ENCODE measurements at places on chromosomes 7 and 10.

- DNase-seq, result no peak
Observed at GRCh38 chr7:55237156-55237893, 127.8 kb upstream of the LANCL2 start.

DNA sequence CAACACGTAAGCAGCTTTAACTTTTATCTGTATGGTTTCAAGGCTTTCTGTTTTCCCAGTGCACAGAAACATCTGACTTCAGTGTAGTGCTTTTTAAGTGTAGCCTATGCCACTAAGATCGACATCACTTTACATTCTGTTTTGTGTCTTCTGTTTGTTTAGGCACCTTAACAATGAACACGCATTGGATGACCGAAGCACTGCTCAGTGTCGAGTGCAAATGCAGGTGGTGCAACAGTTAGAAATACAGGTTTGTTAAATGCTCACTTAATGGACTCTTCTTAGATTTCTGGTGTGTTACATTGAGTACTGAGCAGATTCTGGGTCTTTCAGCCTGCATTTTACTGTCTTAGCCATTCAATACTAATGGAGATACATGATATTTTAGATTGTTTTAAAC lies 237.4 kb downstream of the FOXP2 start:
- no peak for DNase-seq

DNA sequence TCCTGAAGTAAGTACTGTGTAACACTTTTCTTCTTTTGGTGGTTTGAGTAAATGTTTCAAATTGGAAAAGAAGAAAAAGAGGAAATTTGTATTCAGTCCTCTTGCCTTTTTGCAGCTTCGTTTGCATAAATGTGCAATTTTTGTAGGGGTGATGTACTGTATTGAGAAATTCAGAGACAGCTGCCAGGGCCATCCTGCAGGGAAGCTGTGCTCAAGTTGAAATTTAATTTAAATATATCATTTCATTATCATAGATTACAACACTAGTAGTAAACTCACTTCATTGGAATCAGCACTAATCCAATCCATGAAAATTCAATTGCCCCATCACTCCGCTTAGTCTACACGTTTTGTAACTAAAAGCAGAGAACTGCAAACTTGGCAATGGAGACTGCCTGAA lies 415.4 kb downstream of the DNAJB9 start:
- DNase-seq, result no peak

DNA sequence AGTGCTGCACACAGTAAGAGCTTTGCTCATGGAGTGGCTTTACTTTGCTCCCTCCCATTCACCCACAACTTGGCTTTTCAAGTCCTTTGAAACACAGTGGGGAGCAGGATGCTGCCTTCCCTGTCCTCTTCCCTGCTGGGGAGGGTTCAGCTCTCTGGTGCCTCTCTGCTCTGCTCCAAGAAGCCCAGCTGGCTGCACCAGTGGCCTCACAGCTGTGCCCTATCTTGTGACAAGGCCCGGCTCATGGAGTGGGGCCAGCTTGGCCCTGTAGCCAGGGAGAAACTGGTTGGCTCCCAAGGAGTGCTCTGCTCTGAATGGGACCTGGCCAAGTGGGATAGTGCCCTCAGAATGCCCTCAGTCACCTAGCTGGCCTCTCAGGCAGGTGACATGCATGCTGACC lies 212.3 kb upstream of the ZMIZ1 start:
- no peak for DNase-seq

- DNase-seq, result no peak
Observed at GRCh38 chr10:71390461-71390835, 6.3 kb upstream of the CDH23 start.

DNA sequence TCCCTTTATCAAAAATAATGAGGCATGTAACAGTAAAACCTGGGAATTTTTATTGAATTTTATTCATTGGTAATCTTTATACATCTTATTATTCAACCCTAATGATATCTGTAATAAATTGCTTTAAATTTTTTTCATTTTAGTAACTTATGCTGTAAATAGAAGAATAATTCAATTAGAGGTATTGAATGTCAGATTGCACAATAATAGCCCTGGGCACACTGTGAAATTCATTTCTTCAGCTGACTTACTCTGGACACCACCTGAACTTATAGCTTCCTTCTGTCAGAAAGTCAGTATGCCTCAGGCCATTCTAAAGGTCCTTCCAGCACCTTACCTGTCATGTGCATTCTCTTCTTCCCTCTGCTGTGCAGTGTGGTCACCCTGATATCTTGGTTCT lies 59.2 kb downstream of the ADAM22 start:
- no peak for DNase-seq

DNA sequence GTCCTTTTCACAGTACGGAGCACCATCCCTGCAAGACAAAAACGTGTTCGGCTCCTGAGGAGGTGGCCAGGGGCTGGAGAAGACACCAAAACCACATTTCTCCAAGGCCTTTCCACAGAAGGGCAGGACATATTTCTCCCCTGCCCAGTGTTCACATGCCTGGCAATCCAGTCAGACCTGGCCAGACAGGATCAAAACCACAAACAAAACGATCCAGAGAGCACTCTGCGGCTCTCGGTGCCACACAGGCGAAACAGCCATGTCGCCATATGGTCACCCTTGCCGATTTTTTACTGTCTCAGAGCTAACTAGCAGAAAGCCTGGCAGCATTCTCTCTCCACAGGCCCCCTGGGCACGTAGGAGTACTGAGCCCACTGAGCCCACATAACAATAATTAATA lies 113.0 kb downstream of the ABLIM1 start:
- no peak for DNase-seq

DNA sequence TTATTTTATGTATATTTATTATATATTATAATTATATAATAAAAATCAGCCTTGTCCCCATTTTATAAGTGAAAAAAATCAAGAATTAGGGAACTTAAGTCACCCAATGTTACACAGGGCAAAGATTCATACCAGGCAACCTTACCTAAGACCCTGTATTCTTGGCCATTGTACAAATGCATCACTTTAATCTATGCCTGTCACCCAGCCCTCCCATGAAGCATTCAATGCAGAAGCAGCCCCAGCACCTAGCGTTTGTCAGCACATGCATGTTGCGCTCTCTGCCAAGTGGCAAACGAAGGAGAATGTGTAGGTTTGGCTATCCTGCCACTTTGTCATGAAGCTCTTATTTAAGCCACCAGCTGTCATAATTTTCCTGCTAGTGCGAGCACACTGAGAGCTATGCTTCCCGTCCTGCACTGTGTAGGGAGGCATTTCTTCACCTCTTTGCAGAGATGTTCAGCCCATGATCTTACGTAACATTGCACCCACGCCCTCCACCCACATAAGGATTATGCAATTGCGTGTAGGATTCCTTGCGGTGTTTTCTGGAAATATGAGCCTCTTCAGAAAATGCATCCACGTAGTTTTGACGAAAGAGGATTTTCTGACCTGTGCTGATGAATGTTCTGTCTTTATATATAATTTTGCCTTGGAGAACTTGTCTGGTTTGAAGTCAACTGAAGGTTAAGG lies 7.7 kb upstream of the COBL start:
- DNase-seq, result no peak

GRCh38 chr10:105534086-105534485 lies 893.0 kb downstream of the SORCS3 start:
- DNase-seq, result no peak

DNA sequence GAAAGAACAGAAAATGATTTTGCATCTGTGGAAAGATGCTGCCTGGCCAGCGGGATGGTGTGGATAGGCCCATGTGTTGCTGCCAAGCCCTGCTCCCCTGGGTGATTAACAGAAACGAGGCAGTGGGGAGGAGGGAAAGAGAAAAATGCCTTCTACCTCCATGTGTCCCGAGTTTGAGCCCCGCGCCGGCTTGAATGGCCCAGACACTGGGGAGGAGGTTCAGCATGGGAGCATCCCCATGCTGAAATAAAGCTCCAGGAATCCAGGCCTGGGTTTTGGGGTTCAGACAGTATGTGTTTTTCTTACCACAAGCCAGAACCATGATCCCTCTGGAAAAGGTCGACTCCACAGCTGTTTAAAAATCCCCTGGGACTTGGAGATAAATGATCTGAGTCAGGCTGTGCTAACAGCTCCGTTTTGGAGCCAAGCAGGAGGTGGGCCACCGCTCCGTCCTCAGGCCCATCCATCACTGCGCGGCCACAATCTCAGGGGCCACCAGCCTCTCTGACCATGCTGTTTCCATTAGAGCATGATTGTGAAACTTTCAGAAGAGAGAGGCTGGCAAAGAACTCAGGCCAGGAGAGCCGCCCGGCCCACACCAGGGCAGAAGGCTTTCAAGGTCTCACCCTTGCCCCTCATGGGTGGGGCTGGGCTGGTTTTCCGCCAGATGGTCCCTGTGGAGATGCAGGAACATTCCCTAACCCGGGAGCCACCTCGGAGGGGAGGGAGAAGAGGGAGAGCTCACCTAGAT lies 299.7 kb downstream of the ZEB1 start:
- no peak for DNase-seq

GRCh38 chr7:4861673-4862072 lies at the start of gene PAPOLB:
PAPOLB (minus strand) TSS chr7:4862030; CDS start chr7:4861810, 220 bp downstream.
- DNase-seq, result no peak

- no peak for DNase-seq
Observed at GRCh38 chr7:157609932-157610640, 273.3 kb downstream of the DNAJB6 start.

GRCh38 chr10:115525141-115525540 lies 432.0 kb downstream of the ATRNL1 start:
- no peak for DNase-seq

DNA sequence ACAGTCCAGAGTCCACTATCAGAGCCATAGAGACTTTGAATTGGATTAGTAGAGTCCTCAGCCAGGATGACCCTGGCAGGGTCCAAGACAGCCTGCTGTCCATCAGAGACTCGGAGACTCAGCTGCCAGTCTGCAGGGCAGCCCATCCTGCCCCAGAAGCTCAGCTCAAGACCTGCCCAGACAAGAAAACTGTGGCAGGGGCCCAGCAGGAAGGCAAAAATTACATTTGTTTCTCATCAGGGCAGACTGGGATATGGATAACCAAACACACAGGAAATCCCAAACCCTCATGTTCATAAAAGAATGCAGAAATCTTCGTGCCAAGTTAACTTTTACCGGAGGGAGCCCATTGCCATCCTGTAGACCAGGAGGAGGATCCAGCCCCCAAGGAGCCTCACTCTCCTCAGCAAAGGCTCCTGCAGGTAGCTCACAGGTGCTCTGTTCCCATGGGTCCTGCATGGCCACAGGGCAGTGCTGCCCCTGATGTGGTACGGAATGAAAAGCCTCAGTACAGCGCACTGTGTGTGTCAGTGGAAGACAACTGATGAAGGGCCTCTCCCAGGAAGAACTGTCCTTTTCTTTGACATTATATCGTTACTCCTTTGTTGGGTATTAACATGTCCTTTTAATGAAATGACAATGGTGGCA lies 222.2 kb downstream of the KCNMA1 start:
- no peak for DNase-seq

DNA sequence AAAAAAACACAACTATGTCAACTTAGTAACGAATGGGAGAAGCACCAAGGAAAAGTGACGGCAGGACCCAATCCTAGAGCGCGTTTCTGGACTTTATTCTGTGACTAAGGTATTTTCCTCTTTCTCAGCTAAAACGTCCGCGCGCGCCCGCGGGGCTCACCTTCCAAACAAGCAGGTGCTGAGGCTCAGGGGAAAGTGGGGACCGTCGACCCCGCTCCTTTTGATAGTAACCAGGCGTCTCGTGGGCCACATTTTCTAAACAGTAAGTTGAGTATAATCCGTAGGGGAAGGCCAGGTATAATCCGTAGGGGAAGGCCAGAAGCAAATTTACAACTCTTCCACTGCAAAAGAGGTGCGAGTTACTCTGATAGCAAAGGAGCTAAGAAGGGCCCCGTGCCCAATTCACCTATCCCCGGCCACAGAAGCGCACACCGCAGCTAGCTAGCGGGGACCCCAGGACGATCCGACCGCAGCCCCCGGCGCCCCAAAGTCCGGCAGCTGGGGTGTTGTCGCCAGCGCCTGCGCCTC lies 743 bp downstream of the MKI67 start:
- DNase-seq, result peak; percentile 15

GRCh38 chr10:129491123-129491734 lies 24.2 kb downstream of the MGMT start:
- no peak for DNase-seq

GRCh38 chr10:100158044-100158805 lies 27.6 kb downstream of the ERLIN1 start:
- DNase-seq, result no peak

DNA sequence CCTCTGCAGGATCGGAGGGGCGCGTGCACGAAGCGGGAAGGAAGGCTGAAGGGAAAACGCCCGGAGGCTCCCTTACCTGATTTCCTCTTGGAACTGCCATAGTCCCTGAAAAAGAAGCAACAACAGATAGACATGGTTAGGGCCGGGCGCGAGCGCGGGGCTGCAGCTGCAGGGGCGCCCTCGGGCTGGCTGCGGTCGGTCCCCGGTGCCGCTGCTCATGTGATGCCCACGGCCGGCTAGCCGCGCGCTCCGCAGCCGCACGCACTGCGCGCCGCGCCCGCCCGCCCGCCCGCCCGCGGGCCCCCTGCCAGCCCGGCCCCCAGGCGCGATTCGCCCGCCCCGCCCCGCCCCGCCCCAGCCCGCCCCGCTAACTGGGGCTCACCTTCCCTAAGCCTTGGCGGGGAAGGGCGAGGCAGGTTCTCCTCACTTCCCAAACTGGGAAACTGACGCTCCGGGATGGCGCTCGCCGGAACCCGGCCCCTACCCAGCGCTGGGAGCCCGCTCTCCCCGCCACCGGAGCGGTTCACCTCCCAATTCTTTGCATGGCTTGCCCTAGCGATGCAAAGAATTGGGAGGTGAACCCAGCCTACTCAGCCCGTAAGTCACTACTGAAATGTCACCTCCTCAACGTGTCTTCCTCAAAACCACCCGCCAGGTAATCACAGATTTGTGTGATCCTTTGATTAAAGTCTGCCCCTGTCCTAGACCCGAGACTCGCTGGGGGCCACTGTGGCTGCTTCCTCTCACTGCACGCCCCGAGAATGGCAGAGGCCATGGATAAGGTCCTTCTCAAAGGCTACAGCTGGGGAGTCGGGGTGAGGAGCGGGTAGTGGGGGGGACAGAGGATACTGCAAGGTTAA lies 162.2 kb downstream of the SH3PXD2A start:
- DNase-seq, result peak; percentile 45

GRCh38 chr10:61486251-61486650 lies 33.1 kb upstream of the TMEM26 start:
- DNase-seq, result no peak

- DNase-seq, result no peak
Observed at GRCh38 chr10:50550291-50550839, 73.4 kb downstream of the SGMS1 start.

DNA sequence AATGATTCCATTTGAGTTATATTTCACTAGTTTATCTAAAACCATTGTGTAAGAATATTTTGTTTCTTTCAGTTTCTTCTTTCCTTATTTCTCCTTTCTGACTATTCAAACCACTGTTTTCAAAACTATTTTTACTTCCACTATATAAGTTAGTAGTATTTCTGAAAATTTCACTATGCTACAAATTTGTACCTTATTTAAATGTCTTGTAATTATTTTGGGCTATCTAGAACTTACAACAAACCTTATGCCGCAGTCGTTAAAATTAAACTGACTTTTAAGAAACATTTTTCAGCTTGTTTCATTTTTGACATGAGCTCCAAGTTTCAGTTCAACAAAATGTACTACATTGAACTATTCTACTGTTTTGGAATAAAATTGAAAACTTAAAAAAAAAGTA lies 1.8 kb downstream of the TFEC start:
- DNase-seq, result no peak

GRCh38 chr7:113562801-113563200 lies 356.0 kb downstream of the PPP1R3A start:
- no peak for DNase-seq

- DNase-seq, result no peak
Observed at GRCh38 chr7:95276114-95276513, 48.2 kb downstream of the PON1 start.

All from CD4-positive, alpha-beta T cell treated with Interleukin-2 at 100 ng/mL for 4 hours (primary cell).